ENCODE measurements at places on chromosomes 6 and 20.

DNA sequence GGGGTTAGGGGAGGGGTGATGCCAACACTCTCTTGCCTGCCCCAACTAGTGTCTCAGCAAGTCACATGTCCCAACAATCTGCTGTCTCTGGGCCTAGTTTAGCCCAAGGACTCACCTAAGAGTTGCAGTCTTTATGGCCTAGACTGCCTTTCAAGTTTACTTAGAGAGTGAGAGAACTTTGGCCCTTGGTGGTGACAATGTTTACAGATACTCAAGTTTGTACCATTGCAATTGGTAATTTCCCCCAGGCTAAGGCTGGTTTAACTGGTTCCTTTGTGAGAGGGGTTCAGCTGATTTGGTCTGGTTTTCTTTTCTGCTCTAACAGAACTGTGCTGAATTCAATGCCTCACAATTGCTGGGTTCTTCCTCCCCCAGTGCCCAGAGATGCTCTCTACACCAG, 1279.9 kb upstream of the EYS start:
- DNase-seq, result no peak

DNA sequence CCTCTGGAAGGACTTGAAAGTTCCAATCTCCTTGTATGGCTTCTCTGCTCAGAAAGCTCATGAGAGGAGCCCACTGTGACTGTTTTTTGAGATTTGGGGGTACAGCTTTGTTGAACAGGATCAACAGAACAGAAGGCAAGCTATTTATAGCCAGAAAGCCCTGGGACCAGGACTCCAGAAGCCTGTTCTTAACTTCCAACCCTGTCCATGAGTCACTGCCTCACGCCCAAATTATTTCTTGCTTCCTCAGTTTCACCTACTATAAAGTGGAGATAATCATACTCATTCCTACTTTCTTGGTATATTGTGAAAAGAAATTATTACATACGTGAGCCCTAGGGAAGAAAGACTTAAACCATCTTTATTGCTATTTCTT, 100.9 kb upstream of the MARCKS start:
- no peak for DNase-seq

DNA sequence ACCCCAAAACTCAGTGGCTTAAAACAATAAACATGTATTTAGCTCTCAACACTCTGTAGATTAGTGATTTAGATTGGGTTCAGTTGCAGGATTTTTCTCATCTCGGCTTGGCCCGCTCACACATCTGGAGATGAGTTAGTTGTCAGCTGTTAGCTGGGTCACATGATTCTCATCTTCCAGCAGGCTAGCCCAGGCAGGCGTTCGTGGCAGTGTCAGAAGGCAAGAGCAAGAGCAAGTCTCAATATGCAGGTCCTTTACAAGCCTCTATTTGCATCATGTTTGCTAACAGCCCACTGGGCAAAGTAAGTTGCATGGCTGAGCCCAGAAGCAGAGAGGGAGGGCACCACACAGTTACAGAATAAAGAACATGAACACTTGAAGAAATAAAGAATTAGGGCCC, 83.6 kb upstream of the MYLIP start:
- DNase-seq, result no peak

DNA sequence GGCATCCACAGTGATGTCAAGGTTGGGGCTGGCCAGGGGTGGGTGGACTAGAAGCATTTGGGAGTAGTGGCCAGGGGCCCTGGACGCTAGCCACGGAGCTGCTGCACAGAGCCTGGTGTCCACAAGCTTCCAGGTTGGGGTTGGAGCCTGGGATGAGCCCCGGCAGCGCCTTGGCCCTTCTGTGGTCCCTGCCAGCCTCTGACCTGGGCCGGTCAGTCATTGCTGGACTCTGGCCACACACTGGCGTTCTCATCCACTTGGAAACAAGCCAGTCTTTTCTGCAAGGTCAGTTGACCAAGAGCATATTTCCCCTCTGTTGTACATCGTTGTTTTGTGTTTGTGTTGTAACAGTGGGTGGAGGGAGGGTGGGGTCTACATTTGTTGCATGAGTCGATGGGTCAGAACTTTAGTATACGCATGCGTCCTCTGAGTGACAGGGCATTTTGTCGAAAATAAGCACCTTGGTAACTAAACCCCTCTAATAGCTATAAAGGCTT, 8.4 kb downstream of the PSMA7 start:
- DNase-seq, result no peak

GRCh38 chr20:62066339-62066982, 780 bp upstream of the TAF4 start:
- DNase-seq, result no peak

DNA sequence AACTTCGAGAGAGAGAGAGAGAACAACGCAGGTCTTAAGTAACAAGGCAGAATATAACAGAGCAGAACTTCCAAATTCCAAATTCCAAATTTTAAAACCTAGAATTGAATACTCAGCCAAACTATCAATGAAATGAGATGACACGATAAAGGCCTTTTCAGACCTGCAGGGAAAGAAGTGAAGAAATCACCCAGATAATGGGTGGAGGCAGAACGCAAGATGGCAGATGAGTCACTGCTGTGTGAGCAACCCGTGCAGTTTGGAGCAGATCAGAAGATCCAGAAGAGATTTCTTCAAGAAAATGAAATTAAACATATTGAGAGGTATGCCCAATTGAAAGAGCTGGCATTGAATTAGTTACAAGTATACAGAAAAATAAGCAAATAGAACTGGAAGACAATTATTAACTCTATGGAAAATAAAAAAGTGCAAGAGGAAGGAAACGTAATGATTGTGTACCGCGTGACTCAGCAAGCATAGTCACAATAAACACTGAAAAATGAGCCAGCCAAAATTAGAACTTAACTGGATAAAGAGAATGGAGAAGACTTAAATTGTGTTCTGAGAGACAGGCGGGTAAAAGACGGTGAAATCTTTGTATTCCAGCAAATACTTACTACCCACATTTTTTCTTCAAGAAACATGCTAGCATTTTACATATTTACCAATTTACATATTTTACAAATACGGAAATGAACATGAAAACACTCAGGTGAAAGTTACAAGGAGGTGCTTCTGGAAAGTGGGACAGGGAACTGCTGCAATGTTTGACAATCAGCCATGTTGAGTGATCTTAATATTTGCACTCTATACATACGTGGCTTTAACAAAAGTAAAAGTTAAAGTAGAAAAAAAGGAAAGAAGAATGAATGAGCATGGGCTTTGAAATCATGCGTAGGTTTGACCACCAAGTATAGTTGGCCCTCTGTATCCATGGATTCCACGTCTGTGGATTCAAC, 87.9 kb upstream of the CDYL start:
- DNase-seq, result peak; percentile 58

DNA sequence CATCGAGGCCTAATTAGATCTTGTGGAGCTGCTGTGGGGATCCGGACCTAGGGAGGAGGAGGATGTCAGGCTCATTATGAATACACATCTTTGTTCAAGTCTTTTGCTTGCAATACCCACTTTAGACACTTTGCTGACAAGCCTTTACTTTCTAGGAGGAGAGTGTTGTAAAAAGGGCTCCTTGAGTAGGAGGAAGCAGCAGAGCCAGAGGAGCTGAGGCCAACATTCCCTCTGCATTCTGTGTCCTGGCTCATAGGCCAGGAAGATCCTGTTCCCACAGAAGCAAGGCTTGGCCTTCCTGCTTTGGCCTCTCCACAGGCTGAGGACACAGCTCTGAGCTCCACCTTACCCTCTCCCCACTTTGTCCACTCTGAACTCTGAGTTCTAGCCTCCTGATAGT, 67.1 kb downstream of the TPD52L1 start:
- DNase-seq, result no peak

DNA sequence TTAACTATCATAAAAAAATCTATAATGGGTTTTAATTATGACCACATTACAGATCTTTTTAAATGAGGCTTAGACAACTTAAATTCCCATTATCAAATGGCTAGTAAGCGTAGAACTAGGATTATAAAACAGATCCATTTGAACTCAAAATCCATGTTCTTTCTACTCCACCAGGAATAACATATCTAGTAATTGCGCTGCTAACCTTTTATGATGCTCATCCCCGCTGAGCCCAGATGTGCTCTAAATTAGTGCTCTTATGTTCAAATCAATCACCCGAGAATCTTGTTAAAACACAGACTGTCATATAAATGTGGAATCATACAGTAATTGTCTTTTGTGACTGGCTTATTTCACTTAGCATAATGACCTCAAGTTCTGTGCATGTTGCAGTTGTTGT, 903.1 kb downstream of the PHF3 start:
- no peak for DNase-seq

DNA sequence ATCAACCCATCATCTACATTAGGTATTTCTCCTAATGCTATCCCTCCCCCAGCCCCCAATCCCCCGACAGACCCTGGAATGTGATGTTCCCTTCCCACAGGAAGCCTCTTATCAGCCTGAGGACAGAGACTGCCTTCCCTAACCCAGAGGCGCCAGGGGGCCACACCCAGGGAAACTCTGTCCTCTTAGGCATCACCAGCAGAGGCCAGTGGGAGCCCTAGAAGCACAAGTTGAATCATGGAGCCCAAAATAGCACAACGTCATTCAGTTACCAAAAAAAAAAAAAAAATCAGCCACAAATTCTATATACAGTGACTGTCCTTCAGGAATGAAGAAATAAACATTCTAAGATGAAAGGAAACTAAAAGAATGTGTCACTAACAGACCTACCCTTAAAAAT, 625.7 kb downstream of the TFAP2A start:
- DNase-seq, result no peak

DNA sequence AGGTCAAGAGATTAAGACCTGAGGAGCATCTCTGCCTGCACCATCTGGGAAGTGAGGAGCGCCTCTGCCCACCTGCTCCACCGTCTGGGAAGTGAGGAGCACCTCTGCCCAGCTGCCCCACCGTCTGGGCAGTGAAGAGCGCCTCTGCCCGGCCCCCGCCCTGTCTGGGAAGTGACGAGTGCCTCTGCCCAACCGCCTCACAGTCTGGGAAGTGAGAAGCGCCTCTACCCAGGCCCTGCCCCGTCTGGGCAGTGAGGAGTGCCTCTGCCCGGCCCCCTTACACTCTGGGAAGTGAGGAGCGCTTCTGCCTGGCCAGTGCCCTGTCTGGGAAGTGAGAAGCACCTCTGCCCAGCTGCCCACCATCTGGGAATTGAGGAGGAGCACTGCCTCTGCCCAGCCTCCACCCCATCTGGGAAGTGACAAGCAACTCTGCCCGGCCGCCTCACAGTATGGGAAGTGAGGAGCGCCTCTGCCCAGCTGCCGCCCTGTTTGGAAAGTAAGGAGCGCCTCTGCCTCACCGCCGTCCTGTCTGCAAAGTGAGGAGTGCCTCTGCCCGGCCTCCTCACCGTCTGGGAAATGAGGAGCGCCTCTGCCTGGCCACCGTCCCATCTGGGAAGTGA, 270.4 kb upstream of the NRSN1 start:
- DNase-seq, result no peak

DNA sequence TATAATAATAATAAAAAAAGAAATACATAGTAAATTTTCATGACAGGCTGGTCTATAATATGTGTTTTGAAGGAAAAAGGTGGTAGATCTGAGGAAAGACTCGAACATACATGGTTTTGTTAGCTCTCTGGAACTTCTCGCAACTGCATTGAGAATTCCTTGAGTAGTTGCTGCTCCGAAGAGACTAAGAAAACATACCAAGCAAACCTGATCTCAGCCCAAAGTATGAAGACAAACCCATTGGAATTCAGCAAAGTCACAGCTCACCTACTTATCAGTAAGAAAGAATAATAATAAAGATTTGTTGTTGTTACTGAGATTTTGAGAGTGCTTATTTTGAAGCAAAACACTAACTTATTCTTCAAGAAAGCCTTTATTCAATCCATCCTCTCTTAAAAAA, 1107.1 kb upstream of the EYS start:
- no peak for DNase-seq

GRCh38 chr20:44993343-44993742, 27.0 kb downstream of the STK4 start:
- no peak for DNase-seq

GRCh38 chr6:145929037-145929633, 35.0 kb downstream of the SHPRH start:
- no peak for DNase-seq

- no peak for DNase-seq
Observed at GRCh38 chr6:41651246-41651961, 13.1 kb downstream of the MDFI start.

- no peak for DNase-seq
Observed at GRCh38 chr6:170277893-170278742, 12.8 kb downstream of the DLL1 start.

- DNase-seq, result no peak
Observed at GRCh38 chr20:57055345-57055744, 211.1 kb downstream of the BMP7 start.

GRCh38 chr6:56739836-56740815, 97.4 kb upstream of the DST start:
- DNase-seq, result no peak

DNA sequence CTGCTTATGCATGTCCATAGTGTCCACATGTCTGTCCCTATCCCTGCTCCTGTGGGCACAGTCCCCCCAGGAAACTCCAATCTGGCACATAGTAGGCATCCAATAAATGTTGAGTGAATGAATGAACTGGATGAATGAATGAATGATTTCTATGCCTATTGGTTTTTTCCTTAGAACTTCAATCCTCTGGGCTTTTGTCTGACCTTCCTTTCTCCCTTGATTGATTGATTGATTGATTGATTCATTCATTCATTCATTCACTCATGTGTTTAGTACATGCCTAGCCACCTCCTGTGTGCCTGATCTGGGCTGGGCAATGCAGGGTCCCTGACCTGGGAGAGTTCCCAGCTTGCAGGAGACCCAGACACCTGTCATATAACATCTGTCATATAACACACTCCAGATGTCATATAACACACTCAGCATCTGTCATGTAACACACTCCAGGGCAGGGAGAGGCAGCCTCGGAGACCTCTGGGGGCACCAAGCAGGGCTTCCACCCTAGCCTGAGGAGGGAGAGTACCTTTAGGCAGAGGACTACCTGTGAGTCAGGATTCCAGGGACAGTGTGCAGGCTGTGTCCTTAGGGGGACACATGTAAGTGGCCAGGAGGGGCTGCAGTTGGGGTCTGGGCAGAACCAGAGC, 17.9 kb downstream of the VSTM2L start:
- no peak for DNase-seq

- no peak for DNase-seq
Observed at GRCh38 chr20:10597637-10598036, 76.2 kb downstream of the JAG1 start.

GRCh38 chr6:90107771-90108282, 188.8 kb downstream of the BACH2 start:
- no peak for DNase-seq

GRCh38 chr6:71678091-71678490, 208.3 kb upstream of the RIMS1 start:
- no peak for DNase-seq

GRCh38 chr6:37283671-37284151, 25.8 kb upstream of the TMEM217 start:
- DNase-seq, result no peak

DNA sequence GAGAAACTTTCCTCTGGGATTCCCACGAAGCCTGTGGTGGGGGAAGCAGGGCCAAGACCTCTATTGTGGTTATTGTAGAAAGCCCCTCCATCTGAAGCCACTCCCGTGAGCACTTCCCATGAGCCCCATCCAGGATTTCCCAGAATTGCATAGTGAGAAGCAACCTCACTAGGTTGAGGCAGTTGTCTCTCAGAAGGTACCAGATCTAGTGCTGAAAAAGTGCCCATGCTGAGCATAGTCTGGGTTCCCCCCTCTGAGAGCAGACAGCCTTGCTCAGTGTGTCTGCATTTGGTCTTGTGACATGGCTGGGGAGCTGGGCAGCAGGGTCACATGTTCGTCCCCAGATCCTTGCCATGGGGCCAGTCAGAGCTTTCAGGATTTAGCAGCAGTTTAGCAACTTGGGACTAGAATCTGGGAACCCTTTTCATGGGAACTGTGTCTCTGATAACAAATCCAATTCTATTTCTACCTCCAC, 38.6 kb downstream of the SLC9A8 start:
- no peak for DNase-seq

- DNase-seq, result no peak
Observed at GRCh38 chr6:74091136-74091793, 395.3 kb downstream of the CD109 start.

Measured in skeletal muscle cell (primary cell).